CD4-positive, alpha-beta T cell treated with Interleukin-1 beta for 1 hour (primary cell): ENCODE measurements at places on chromosomes 12 and 14.
A peak's percentile ranks its signal among the peaks of the same experiment; 100 is the strongest.

GRCh38 chr12:75660107-75660530 is 148.7 kb upstream of the KRR1 start:
- no peak for DNase-seq

- DNase-seq: no peak
Measured at GRCh38 chr12:108340037-108340436, 926 bp upstream of the CMKLR1 start.

DNA sequence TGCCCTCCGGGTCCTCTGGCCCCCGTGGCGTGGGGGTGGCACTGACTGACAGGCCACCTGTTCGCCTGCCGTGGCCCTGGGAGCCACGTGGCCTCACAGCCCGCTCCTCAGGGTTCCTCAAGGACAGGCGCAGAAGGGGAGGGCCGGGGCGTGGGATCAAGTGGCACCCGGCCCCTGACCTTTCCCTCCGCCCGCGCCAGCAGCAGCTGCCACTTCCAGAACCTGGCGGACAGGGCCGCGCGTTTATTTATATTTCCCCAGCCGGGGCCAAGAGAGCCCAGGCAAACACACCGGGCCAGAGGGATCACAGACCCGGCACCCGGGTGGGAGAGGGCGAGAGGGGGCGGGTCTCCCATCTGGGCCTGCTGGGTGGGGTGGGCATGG is 92.6 kb downstream of the RFLNA start:
- no peak for DNase-seq

DNA sequence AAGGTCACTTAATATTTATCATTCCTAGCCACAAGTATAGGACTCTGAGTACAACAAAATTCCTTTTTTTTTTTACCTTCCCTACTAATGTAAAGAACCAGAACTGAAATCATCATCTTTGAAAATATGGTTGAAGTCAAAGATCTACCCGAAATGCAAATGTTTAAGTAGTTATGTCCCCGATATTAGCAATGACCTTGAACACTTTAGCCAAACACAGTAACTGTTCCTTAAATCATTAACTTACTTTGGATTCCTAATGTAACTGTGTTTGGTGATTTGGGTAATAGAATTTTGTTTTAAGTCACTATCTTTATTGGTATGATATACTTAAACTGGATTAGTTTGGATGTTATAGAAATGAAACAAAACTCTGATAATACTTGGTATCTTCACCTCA is 14.4 kb downstream of the ITPR2 start:
- DNase-seq: no peak

DNA sequence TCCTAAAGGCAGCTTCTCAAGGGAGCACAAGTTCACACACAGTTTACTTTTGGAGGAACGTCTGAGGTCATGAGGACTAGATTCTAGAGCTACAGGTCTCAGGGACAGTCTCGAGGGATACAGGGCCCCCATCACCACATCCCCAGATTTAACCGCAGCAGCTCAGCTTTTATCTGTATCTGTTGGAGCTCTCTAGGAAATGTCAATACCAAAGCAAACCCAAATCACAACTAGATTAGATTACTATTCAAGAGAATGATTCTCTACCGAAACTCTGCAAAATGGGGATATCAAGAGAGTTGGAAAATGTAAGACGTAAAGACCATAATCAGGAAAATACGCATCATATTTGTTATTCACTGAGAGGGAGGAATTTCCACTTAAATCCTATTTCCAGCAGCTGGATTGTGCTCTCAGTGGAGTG is 4.0 kb upstream of the MYRFL start:
- DNase-seq: no peak

GRCh38 chr14:96121660-96122395 is 82.7 kb downstream of the C14orf132 start:
- no peak for DNase-seq

- DNase-seq: no peak
Measured at GRCh38 chr14:71204231-71204630, 297.0 kb downstream of the PCNX1 start.

- DNase-seq: no peak
Measured at GRCh38 chr12:120651821-120652220, 11.4 kb downstream of the CABP1 start.

GRCh38 chr12:100437038-100437841 is 36.4 kb upstream of the NR1H4 start:
- DNase-seq: no peak

DNA sequence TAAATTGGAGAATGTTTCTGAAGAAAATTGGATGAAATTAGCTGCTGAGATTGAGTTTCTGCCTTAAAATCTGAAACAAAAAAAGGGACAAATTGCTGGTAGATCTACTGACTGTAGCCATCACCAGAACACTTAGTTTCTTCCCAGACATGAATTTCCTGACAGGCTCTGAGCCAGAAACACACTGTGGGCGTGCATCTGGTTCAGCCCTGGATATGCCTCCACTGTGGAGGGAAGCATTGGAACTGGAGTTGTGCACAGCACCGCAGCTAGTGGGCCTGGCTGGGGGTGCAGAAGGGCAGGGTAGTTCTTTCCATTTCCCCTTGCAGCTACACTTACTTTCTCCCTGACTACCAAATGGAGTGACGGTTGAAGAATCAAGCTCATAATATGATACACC is 31.2 kb downstream of the CREBL2 start:
- no peak for DNase-seq

GRCh38 chr12:203462-204260 is 10.3 kb downstream of the SLC6A12 start:
- DNase-seq: no peak

GRCh38 chr12:81257947-81258551 is 180.2 kb downstream of the ACSS3 start:
- no peak for DNase-seq

- no peak for DNase-seq
Measured at GRCh38 chr12:107091381-107091780, 2.0 kb downstream of the CRY1 start.

GRCh38 chr14:104100171-104101085 is 14.9 kb downstream of the ASPG start:
- DNase-seq: no peak

DNA sequence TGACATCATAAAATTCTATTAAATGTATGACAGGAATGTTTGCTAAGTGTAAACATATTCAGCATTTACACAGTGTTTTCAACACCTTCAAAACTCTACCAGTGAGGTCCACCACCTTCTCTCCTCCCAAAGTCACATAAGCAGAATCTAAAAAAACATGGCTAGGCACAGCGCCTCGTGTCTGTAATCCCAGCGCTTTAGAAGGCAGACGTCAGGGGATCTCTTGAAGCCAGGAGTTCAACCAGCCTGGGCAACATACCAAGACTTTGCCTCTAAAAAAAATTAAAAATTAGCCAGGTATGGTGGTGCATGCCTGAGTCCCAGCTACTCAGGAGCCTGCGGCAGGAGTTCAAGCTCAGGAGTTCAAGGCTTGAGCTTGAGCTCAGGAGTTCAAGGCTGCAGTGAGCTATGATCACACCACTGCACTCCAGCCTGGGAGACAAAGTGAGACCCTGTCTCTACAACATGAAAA is 30.0 kb downstream of the NUMB start:
- DNase-seq: no peak

DNA sequence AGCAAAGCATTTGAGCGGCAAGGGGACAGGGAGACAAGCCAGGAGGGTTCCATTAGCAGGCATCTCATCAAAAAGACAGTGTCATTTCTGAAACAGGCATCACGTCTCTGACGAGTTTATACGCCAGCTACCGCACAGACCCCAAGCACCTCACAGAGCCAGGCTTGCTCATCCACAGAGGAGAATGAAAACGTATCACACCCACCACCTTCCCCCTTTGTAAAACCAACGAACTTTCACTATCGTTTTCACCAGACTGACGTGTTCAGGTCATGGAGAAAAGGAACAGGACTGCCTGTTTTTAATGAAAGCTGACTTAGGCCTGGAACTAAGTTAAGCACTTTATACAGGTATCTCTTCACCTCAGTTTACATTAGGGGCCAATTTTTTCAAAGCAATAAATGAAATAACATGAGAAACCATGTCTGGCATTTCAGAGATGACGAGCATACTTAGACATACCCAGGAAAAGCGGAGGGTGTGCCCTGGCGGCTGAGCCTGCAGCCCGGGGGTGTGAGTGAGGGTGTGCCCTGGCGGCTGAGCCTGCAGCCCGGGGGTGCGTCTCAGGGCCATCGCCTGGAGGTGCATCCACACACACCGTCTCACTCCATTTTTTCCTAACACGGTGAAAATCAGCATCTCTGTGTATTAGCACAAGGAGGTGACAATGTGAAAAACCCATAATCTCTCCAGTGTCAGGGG is 41.9 kb downstream of the STX2 start:
- peak; percentile 64 for DNase-seq

DNA sequence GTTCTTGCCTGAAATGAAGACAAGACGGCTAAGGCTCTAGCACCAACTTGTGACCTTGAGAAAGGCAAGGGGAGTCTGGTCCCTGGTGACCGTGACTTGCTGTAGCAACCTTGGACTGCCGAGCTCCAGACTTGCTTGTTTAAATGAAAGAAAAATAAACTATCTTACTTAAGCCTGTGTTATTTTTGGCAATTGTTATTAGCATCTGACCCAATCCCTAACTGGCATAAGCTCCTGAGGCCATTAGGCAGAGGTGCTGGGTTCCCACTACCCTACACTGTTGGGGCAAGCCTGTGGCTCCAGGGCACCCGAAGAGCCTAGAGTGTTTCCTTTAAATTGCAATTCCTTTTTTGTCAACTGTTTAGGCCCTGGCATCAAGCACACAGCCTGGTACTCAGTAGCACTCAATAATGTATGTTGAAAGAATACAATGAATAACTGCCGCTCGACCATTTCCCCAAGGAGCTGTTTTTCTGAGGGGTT is 106.9 kb upstream of the HIF1A start:
- no peak for DNase-seq

DNA sequence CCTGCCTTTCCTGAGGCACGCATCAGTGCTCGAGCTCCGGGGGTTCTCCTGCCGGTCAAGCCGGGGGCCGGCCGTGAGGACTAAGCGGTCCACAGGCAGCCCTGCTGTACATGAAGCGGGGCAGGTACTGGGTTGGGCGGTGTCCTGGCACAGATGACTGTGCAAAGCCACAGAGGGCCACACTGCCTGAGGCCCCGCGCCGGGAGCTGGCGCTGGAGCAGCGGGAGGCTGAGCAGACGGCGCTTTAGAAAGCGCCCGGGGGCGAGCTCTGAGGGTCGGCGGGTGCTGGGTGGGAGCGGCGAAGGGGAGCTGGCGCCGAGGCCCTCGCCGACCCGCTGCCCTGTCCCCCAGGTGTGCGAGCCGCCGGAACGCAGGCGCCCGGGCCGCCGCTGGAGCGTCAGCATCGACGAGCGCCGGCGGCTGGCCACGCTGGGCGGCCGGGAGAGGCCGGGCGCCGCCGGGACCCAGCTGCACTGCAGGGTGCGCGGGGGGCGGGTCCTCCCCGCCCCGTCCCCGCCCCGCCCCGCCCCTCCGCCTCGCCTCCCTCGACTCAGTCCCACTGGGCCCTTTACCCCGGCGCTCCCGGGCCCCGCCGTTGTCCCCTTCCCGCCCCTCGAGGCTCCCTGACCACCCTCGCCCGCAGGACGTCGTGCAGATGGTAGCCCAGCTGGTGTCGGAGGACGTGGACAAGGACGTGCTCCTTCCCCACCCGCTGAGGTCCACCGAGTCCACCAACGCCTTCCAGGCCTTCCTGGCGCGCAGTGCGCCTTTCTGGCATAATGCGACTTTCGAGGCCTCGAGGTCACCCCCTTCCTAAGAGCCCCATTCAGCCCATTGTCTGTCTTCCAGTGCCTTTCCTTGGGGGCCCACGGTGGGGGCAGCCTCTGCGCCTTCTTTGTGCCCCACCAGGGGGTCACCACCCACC is 8.3 kb upstream of the MTA1 start:
- DNase-seq: peak; percentile 22

GRCh38 chr14:20468764-20469241 is 403 bp upstream of the PNP start:
- no peak for DNase-seq

DNA sequence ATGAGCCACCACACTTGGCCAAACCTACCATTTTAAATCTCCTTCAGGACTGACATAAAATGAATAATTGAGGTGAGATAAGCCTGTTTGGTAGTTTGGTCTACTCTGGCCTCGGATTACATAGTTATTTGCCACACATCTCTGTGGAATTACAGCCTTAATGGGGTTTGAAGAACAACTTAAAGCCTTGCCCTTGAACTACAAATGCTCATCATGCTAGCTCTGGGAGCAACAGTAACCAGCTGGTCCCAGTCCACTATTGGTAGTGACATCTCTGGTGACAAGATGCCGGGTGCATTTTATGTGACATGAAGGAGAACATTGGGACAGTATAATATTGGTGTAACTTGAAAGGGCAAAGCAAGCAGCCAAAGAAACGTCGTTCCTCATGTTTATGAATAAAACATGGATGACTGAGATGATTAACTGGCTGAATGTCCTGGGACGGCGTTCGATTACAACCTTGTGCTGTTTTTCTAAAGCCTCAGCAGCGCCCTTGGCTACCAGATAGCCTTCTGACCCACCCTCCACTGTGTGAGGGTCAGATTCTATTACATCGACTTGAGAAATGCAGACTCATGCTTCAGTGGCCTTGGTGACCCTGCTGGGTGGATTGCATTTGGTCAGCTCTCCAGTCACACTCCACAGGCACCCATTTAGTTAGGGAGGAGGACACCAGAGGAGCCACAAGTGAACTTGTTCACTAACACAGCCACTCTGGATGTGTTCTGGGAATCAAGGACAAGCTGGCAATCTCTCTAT is 41.5 kb downstream of the BEST3 start:
- DNase-seq: no peak

DNA sequence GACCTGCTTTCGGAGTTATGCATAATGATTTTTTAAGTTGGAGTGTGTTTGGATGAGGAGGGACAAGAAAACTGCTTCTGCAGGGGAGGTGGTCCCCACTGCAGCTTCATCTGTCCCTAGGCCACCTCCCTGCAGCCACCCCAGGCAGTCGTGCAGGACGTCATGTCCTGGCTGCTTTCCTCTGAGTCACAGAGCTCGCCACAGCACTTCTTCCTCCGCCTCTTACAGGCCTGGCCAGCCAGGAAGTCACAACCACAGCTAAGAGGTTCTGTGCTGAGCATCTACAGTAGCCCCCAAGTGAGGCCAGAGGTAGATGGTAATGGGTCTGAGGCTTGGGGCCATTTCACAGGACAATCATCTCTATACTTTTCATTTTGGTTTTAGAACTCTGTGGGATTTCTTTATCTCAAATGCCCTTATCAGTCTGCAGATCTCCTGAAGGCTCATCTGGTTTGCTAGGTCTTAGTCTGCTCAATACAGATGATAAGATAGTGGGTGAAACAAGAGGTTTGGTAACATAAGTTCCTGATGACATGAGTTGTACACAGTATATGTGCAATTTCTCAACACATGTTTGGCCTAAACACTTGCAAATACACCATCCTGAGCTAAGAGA is 106.4 kb downstream of the ARF6 start:
- peak; percentile 86 for DNase-seq

DNA sequence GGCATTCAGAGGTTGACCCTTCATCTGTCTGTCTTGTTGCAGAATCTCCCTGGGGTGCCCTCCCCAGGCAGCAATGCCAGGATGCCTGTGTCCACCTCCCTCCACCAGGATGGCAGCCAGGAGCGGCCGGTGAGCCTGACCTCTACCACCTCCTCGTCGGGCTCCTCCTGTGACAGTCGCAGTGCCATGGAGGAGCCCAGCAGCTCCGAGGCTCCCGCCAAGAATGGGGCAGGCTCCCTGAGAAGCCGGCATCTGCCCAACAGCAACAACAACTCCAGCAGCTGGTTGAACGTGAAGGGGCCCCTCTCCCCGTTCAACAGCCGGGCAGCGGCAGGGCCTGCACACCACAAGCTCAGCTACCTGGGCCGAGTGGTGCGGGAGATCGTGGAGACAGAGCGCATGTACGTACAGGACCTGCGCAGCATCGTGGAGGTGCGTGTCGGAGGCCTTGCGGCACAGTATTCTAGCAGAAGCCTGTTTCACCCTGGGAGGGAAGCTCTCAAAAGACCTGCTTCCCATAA is 23.4 kb downstream of the PLEKHG3 start:
- DNase-seq: no peak

GRCh38 chr14:26872515-26873361 is 274.9 kb upstream of the NOVA1 start:
- DNase-seq: no peak
